ENCODE measurements at places on chromosomes 5 and 9.
A peak's percentile ranks its signal among the peaks of the same experiment; 100 is the strongest.

GRCh38 chr5:120388016-120388781, 75.9 kb upstream of the PRR16 start:
- peak; percentile 94 for DNase-seq

DNA sequence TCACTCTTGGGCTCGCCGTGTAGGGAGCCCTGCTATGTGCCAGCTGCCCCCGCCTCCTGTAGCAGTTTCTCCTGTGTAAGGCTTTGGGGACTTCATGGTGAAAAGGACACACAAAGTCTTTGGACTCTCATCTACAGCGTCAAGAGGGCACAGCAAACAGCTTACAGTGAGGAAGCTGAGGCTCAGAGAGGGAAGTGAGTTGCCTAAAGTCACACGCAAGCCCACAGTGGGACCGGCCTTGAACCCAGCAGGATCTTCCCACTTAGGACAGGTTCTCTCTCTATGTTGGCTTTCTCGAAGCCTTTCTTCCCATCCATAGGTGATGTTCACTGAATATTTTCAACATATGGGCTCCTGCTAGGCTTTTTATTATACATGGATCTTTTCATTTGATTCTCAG, 9.8 kb upstream of the PRRX2 start:
- no peak for DNase-seq

GRCh38 chr5:168263121-168263520, 28.3 kb upstream of the WWC1 start:
- DNase-seq, result no peak

- DNase-seq, result no peak
Measured at GRCh38 chr9:125612616-125613015, 94.4 kb downstream of the MAPKAP1 start.

GRCh38 chr9:101274971-101275768, 109.6 kb downstream of the BAAT start:
- no peak for DNase-seq

- DNase-seq, result no peak
Measured at GRCh38 chr9:93646640-93647178, 70.3 kb downstream of the PHF2 start.
